ENCODE measurements at places on chromosomes 16 and 17.
A peak's percentile ranks its signal among the peaks of the same experiment; 100 is the strongest.

DNA sequence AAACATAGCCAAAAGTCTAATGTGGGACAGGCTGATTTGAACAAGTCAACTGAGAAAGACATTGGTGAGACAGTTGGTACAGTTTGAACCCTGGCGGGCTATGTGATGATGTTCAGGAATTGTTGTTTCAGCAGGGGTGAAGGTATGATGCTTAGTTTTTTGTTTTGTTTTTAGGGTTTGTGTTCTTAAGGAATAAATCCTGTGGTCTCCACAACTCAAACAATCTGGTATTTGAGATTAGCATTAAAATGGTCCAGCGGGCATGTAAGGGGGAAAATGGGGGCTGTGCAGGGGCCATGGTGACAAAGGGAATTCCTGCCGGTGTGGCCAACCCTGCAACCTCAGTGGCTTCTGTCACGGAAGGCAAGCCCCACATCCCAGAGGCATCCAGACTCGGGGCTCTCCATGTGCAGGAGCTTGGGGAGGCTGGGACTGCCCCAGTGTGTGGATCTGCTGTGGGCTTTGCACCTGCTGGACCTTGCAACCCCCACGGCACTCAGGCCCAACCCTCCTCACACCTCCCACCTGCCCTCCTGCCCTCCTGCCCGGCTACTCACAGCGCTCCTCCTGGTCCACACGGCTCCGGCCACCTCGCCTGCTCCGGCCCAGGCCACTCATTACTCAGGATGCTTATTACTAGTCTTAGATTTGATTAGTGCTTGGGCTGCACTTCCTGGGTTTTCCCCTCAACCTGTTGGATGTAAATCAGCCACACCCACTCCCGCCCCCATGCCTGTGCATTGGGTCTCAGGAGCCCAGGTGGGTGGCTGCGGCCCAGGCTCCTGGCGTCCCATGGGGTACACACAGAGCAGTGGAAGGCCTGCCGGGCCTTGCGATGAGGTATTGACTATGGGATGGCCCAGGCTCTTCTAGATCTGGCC lies at the start of gene TNFRSF13B:
TSS of gene TNFRSF13B (minus strand) at position 661 of the 881 bp plus-strand sequence. CDS start at position 618, 43 bp downstream.
- no peak for DNase-seq

DNA sequence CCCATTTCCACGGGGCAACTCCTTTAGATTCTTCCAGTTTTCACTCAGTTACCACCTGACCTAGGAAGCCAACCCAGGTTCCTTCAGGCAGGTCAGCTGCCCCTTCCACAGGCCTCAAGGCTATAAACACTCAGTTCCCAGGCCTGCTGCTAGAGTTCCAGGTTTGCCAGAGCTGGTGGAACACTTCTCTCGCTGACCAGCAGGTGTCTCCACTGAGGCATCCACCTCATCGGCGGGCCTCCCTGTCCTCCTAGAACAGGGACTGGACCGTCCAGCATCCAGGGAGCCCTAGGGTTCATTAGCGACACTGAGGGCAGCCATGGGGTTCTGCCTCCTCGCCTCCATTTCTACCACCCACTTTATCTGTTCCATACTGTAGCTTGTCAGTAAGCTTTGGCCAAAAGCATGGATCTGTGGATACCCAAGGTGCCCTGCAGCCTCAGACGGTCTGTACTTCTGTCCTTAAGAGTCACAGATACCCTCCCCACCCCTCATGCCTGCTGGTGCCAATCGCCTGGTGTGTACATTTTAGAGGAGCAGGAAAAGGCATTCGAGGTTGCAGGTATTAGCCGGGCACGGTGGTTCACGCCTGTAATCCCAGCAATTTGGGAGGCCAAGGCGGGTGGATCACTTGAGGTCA lies 29.0 kb downstream of the PIMREG start:
- DNase-seq = peak; percentile 48

DNA sequence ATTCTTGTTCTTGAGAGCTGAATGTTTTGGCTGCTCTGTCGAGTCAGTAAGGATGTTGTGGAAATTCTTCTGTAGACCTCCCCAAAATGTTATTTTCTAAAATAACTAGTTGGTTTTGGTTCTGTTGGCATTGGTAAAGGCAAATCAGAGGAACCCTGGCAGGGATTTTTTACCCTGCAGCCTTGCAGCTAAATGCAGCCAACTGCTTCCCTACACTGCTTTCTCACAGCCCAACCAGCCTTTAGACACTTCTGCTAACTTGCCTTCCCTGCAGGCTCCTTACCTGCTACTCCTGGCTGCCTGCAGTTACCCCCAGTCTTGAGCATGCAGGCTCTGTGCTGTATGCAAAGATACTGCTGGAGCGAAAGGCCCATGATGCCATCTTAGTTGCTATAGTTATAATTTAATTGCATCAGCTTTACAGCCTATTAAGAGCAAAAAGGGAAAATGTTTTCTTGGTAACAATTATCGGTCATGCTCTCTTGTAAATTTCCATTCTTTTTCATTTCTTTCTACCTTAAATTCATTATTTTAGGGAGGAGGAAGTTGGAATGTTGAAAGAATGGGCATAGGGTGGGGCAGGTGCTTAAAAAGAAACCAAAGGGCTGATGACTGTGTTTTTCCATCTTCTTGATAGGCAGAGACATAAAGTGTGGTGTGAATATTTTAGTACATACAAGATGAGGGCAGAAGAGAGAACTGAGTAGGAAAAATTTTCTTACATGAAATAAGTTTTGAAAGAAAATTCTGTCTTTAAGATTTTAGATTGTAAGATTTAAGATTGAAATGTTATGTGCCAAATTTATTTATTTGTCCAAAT lies 20.0 kb downstream of the NUP93 start:
- DNase-seq = no peak

GRCh38 chr17:9239246-9239792 lies 218.0 kb downstream of the NTN1 start:
- DNase-seq = no peak

- DNase-seq = peak; percentile 42
These were observed 176.8 kb upstream of the ASIC2 start for GRCh38 chr17:33469911-33470310.

- no peak for DNase-seq
These were observed 11.5 kb upstream of the IL34 start for GRCh38 chr16:70634861-70635260.

DNA sequence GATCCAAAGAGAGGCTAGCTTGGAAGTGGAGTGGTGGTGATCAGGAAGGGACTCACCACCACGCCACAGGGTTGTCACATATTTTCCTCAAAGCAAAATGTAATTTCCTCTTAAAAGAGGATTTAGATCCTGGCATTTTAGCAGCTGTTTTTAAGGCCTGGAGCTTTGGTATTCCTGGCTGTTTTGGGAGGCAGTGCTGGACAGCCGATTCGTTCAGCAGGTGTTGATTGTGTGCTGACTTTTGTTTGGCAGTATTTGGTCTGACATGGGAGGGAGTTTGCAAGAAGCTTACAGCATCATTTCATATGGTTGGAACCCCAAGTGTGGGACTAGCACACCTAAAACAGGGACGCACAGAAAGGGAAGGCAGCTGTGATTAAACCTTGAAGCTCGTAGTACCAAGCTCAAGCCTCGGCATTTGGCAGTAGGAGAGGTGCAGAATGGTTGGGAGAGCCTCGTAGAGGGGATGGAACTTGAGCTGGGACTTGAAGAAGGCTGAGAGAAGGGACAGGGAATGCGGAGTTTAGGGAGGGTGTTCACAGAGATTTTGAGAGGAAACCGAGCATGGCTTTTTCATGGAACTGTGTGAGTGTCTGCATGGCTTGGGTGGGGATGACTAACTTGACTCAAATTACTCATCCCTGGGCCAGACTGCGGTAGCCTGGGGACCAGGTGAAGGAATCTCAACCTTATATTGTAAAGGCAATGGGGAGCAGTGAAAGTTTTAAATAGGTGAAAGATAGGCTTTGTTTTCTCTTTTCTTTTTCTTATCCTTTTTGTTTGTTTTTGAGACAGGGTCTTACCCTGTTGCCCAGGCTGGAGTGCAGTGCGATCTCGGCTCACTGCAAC lies 52.3 kb downstream of the RPTOR start:
- no peak for DNase-seq
